AG08396 (cell line): ENCODE measurements at places on chromosomes 13 and 19.
A peak's percentile ranks its signal among the peaks of the same experiment; 100 is the strongest.

GRCh38 chr19:46211201-46211881, 18.2 kb upstream of the IGFL1 start:
- no peak for DNase-seq

- DNase-seq: no peak
Measured at GRCh38 chr19:14183741-14184350, 22.1 kb downstream of the ADGRL1 start.

DNA sequence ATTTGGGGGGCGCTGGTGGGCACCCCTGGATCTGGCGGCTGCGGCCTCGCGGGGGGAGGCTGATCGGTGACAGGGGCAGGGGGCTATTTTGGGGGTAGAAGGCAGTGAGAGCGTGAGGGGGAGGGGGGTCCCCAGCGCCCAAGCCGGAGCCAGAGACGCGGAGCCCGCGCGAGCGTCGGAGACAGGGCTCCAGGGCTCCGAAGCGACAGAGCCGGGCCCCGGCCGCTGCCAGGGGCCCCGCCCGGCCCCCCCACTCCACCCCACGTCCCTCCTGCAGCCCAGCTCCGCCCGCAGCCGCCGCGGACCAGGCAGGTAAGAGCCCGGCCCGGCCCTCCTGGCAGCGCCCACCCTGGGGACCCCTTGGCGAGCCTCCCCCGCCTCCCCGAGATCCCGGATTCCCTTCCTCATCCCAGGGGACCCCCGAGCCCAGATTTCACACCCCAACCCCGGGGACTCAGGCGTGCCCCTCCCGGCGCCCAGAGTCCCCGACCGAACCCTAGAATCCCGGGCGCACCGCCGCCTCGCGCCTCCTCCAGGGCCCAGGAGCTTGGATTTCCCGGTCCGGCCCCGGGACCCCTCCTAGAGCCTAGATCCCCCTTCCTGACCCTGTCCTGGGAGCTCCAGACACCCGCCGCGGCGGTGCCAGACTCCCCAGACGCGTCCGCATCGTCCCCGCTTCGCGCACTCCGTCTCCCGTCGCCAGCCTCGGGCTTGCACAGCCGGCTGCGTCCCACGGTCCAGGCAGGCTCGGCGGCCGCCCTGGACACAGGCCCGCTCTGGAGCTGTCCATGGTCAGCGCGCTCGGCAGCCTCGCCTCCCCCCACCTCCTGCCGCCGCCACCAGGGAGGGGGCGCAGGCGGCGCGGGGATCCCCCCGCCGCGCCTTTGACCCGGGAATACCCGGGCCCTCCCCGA, at the start of gene PPFIA3:
TSS of gene PPFIA3 (plus strand) at position 134 of the 914 bp plus-strand sequence. CDS start 8,330 bp downstream, outside the sequence.
- peak; percentile 86 for DNase-seq

GRCh38 chr13:29547153-29547552, 48.3 kb downstream of the SLC7A1 start:
- DNase-seq: no peak

DNA sequence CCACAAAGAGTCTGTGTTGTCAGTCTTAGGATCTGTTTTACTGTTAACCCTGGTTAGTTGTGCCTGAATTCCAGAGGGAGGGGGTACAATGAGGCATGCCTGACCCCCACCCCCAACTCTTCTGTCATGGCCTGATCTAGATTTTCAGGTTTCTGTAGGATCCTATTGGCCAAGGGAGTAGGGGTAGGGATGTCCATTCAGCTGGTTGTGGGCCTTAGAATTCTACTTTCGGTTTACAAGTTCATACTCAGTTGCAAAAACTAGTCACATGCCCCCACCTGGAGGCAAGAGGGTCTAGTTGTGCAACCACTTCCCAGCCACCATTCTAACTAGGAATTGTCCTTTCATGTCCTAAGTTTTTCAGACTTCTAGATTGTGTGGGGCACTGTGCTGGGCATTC, 94.3 kb upstream of the MBNL2 start:
- DNase-seq: no peak

DNA sequence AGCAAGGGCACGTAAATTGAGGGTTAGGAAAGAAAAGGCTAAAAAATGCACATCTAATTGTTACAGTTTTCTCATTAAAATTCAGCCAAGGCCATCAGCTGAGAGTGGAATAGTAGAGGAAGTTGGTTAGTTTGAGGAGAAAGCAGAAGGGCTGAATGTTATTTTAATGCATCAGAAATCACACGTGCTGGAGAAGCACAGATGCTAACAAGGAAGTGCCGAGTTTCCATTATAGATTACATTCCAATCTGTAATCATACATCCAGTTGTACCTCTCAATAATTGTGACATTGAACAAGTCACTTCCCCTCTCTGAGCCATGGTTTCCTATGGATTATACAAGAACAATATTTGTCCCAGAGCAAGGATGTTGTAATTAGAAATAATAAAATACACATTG, 25.1 kb downstream of the FPR3 start:
- DNase-seq: no peak

DNA sequence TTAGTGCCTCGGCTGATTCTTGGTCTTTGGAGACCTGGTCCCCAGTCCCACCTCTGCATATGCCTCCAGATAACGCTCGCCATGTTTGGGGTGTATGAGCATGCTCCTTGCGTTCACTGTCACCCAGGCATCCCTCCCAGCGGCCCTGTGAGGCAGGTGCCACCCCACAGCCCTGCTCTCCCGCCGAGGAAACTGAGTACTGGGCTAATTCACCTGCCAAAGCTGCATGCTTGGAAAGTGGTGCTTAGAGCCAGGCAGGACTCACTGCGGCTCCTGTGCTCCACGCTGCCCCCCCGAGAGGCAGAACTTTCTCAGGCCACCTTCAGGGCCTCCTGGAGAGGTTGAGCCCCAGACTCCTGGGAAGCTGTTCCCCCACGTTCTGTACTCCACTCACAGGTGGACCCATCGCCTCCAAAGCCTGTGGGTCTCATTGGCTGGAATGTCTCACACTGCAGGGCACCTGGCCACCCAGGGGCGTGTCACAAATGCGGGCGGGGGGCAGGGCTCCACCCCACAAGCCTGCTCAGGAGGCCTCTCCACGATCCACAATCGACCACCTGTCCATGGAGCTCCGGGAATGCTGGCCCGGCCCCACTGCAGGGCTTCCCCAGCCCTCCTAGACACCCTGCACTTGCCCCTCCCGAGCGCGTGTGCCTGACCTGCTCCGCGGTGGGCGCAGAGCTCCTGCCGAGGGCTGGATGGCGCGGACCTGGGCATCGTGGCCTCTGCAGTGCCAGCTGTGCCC, 64.6 kb downstream of the ATP11A start:
- no peak for DNase-seq

GRCh38 chr19:57757941-57758340, 11.3 kb downstream of the ZNF776 start:
- DNase-seq: no peak

- DNase-seq: no peak
Measured at GRCh38 chr13:85527316-85527715, 271.9 kb downstream of the SLITRK6 start.

DNA sequence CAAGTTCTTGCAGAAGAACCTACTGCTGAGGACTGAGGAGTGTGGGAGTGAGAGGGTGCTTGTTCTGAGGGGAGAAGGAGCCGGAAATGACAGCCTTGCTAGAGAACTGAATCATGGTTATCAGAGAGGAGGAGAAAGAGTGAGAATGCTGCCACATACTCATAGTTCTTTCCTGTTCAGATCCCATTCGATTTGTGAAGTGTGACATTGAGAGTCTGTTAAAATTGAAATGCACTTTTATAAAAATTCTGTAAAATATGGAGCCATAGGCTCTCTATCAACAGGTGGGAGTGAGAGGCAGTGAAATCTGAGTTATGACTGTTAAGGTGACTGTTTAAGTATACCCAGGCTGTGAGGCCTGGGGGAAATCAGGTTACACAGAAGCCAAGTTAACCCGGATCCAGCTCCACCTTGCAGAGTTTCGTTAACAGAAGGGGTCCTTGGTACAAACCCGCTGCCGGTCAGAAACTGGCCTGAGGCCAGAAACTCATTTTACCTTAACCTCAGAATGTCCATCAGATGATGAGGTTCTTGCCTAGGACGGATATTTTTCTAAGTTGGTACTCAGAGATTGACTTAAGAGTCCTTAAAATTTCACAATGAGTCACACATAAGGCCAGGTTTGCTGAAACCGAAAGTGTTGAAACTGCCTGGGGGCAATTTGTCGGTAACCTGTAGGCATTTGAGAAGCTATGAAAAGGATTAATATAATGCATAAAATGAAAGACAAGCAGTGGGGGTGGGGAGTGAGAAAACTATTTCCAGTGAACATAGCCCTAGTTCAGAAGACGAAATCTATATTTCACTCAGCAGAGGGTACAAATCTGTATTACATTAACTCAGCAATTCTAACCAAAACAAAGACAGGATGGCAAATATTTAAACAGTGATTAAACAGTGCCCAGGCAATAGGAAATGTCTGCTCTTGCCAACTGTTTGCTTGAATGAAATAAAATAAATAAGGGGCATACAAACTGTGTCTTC, 350.5 kb downstream of the KCNRG start:
- no peak for DNase-seq

- no peak for DNase-seq
Measured at GRCh38 chr13:91355099-91355825, 7.8 kb downstream of the MIR17HG start.

GRCh38 chr13:109454167-109454917, 332.0 kb downstream of the IRS2 start:
- peak; percentile 15 for DNase-seq

DNA sequence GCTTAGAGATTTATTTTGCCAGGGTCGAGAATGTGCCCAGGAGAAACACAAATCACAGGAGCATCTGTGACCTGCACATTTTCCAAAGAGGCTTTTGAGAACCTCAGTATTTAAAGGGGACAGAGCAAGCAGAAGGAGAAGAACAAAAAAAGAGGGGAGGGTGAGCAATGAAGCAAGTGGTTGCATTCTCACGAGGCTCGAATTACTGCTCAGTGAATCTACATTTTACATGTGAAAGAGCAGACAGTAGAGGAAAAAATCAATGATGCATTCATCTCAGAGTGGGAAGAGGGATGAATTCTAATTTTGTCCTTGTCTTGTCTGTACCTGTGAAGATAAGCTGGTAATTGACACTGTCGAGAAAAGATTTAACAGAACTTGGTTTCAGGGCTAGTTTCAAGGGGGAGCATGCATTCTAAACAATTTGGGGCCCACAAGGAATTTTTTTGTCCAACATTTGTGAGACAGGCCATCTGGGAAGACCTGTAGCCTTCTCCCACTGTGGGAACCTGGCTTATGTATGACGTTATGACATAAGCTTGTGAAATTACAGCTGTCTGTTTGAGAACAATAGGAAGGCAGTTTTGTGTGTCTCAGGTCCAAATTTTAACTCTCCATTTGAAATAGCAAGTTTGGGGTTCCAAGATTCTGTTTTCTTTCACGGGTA, 855.1 kb downstream of the SLITRK5 start:
- no peak for DNase-seq

GRCh38 chr19:4991996-4992698, 23.2 kb downstream of the KDM4B start:
- no peak for DNase-seq

DNA sequence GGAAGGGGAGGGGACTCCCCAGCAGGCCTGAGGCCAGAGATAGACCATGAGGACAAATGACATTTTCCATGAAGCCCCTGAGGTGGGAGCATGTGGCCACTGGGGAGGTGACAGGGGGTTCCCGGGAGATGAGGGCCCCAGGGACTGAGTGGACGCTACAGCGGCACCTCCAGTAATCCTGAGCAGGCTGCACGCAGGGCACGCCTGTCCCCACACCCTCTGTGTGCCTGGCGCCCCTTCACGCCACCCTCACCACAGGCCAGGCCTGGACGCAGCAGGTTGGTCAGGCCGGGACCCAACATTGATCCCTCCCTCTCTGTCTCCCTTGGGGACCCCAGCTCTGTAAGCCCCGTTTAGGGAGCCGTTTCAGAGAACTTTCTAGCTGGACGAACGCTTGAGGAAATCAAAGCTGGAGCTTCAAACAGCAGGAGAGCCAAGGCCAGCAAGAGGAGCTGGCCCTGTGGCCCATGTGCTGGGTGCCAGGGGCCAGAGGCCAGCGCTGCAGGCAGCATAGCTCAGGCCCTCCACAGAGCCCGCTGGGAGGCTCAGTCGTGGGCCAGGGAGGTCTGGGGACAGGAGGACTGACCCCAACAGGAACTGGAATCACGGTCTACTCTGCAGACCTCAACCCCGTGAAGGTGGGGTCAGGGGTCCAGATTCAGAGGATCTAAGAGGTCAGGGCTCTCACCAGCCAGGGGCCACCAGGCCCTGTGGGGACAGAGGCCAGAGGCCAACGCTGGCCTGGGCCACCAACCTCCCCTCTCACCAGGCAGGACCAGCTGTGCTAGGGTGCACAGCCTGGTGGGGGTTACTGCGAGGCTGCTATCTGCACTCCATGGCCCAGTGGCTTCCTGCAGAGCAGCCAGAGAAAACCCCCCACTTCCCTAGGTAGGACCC, 14.6 kb downstream of the LSM4 start:
- DNase-seq: peak; percentile 1

DNA sequence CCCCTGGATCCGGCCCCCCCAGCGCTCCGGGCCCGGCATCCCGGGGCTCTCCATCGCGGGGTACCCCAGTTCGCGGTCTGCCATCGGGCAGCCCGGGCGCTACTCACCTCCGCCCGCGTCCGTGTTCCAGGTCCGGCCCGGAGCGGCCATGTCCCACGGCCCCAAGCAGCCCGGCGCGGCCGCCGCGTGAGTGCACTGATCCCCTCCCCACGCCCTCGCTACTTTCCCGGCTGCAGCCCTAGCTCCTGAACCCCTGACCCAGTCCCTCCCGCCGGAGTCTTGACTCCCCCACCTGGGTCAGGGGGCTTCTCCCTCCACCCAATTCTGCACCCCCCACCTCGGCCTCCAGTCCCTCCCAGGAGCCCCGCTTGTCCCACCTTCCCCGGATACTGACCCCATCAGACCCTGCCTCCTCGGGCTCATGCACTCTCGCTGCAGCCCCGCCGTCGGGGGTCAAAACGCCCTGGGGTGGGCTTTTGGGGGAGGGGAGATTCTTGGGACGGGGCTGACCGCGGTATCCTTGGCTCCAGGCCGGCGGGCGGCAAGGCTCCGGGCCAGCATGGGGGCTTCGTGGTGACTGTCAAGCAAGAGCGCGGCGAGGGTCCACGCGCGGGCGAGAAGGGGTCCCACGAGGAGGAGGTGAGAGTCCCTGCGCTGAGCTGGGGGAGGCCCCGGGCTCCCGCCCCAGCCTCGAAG, 566 bp downstream of the HMG20B start:
- no peak for DNase-seq

DNA sequence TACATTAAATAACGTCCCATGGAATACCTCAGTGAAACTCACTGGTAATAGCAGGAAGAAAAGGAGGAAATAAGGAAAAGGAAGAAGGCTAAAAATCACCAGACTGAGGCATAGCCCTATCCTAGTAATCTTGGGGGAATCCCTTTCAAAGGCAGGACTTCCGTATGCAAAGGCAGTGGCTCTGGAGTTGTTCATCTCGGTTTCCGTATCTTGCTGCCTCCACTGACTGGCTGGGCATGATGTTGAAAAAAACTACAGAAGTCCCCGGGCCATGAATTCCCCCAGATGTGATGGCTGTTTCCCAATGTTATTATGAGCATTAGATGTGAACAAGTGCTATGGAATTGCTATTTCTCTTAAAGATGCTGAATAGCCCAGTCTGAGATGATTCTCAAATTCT, 5.5 kb downstream of the FPR2 start:
- DNase-seq: no peak

GRCh38 chr13:75492389-75492788, 10.4 kb upstream of the TBC1D4 start:
- DNase-seq: no peak

- no peak for DNase-seq
Measured at GRCh38 chr19:44649578-44650145, 6.0 kb downstream of the PVR start.

- DNase-seq: no peak
Measured at GRCh38 chr13:76596216-76596615, 290.0 kb downstream of the KCTD12 start.

GRCh38 chr13:29733147-29733611, 117.2 kb downstream of the UBL3 start:
- no peak for DNase-seq
